ENCODE measurements at places on chromosomes 16 and 17.

- DNase-seq = no peak
Measured at GRCh38 chr17:40551091-40551878, 14.0 kb downstream of the CCR7 start.

DNA sequence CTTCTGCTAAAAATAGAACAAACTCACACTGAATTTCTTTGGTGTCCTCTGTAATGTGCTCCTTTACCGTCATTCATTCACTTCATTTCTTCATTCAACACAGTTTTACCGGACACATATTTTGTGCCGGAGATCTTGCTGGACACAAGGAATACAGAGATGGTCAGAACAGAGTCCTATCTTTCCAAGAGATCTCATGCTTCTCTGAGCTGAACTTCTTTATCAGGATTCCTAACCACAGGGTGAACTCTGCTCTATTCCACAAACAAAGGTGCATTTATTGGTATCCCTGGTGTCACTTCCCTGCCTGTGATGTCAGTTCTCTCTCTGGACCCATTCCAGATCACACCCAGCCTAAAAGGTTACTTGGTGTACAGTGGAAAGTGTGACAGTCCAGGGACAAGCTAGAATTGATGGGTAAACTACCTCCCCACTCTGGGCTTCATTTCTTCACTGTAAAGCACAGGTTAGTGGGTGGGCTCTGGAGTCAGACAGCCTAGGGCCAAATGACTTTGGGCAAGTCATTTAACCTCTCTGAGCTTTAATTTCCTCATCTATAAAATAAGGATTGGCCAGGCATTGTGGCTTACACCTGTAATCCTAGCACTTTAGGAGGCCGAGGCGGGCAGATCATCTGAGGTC is 4.2 kb downstream of the IFI35 start:
- DNase-seq = peak; percentile 33

- DNase-seq = no peak
Measured at GRCh38 chr16:14585287-14585686, 44.8 kb downstream of the PARN start.

- DNase-seq = no peak
Measured at GRCh38 chr17:72517413-72518158, 396.8 kb downstream of the SOX9 start.

DNA sequence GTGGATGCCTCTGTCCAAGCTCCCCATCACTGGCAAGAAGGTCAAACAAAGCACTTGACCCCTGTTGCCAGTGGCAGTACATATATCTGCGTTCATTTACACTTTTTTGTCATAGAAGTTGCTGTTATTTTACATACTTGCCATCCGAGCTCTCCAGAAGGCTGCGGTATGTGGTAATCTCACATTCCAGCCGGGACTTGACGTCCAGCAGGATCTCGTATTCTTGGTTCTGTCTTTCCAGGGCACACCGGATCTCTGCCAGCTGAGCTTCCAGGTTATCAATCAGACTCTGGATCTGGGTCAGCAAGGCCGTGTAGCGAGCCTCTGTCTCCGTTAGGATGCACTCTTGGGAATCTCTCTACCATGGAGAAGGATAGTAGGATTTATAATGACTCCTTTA is 6.6 kb downstream of the KRT39 start:
- no peak for DNase-seq

- no peak for DNase-seq
Measured at GRCh38 chr16:88821168-88821850, 9.6 kb upstream of the APRT start.

DNA sequence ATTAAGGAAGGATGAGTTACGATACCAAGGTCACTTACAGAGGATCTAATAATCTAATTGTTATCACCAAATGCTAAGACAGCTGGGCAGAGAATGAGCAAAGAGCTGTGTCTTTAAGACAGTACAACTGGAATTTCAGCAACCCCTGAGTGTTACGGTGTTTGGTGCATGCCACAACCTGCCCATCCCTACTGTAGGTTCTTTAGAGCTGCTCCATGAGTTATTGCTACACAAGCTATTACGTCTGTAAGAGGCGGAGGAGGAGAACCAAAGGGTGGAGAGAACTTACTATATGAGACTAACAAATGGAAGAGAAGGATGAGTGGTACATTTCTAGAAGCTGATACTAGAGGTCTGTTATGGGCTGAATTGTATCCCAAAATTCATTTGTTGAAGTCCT is 14.2 kb upstream of the C17orf78 start:
- no peak for DNase-seq

DNA sequence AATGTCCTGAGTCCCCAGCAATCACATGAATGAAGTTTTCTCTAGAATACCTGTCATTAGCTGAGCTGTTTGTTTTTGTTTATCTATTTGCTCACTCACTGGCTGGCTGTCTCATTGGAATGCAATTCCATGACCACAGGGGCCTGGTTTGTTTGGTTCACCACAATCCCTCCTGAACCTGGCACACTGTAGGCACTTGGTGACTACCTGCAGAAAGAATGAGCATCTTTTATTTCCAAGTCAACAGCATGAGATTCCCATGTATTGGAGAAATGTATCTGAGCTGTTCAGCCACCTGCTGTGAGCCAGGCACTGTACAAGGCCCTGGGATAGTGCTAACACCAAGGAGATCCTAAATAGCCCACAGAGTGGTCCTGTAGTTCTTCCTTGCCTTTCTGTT is 345.1 kb downstream of the XYLT1 start:
- DNase-seq = no peak

GRCh38 chr16:87959391-87959990 is 8.3 kb downstream of the BANP start:
- DNase-seq = no peak

GRCh38 chr17:43366891-43367736 is 31.7 kb upstream of the ARL4D start:
- no peak for DNase-seq

DNA sequence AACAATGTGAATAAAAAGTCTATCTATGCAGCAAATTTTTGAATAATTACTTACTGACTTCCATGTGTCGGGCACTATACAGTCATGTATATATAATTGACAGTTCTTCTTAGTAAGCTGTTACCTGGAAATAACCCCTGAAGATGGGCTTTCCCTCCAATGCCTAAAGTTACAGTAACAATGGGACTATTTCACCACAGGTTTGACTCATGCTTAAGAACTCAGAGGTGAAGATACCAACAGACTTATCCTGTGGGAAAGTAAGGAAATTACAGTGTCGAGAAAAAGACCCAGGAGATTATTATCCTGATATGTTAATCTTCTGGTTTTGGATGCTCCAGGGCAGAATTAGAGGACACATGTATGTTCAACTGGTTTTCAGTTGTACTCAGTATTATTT is 601.5 kb upstream of the SOX9 start:
- peak; percentile 26 for DNase-seq

DNA sequence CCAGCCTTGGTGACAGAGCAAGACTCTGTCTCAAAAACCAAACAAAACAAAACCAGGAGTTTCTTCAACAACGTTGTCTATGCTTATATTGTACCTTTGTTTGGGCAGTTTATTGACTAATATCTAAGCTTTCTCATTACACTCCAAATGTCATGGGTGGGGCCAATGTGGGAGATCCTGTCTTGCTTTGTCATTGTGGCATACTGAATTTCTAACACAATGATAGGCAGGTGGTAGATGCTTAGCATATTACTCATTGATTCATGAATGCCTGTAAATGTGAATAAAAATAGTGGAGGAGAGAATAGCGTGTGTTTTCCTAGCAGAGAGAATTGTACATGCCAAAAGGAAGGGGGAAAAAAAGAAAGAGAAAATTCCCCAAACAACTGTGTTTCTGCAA is 802.5 kb upstream of the EEF2KMT start:
- DNase-seq = peak; percentile 52
